Ureter (tissue), 1 donor: ENCODE measurements at places on chromosomes 3 and 15.

DNA sequence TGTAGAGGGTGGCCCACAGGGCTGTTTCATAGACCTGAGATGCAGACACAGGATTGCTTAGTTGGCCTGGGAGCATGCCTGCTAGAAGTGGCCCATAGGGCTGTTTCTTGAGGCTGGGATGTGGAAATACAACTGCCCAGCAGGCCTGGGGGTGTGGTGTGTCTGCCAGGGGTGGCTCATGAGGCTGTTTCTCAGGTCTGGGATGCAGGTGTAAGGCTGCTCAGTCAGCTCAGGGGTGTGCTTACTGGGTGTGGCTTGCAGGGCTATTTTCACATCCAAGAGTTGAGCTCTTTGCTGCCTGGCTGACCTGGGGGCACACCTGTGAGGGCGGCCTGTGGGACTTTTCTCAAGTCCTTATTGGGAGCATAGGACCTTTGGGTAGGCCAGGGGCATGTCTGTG is 131.3 kb downstream of the DOCK3 start:
- DNase-seq: no peak

DNA sequence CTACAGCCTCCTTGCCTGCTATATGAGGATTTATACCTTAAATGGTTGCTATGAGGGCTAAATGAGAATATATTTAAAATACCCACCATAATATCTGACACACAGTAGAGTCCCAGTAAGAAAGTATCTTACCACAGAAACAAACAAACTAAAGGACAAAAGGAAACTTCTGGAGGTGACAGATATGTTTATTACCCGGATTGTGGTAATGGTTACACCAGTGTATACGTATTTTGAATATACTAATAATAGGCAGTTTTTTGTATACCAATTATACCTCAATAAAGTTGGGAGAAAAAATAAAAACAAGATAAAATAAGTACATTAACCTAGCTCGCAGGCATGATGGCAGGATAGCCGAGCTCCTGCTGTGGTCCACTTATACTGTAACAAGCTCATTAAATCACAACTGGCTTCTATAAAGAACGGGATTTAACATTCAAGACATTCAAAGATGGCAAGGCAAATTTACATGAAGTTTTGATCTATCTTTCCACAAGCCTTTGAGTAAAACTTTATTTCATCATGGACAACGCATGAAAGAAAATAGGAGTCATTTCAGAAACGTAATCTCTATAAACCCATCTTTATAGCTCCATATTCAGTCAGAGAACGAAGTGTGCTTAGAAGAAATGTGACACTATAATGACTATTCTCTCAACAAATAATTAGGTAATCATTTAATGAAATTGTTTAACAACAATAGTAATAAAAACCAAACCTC is 1.5 kb downstream of the RPN1 start:
- no peak for DNase-seq

DNA sequence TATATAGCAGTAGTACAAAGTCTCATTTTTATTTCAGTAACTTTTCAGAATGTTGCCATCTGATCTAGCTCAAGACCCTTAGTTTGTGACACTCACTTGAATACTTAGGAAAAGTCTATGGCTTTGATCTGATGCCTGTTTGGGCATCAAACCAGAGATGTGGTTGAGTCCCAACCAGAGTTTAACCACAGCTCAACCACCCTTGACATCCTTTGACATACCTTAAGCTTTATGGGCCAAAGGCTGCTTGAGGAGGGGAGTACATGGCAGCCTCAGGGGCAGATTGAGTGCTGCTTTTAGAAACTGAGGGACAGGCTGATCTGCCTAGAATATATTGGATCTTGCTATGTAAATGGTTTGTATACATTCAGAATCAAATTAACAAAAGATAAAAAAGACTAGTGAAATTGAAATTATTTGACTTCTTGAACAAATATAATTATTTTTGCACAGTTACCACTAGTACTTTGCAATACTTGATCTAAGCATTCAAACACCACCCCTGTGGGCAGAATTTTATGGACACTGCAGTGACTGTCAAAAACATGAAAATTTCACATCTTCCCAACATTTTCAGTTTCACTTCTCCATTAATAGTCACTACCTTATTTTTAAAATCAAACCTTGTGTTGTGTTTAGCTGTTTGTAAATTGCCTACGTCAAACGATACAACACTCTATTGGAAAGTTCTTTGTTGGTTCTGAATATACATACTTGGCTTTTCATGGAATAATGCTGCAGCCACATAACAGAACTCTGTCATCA is 199.8 kb downstream of the UBE2E2 start:
- no peak for DNase-seq

- DNase-seq: no peak
Observed at GRCh38 chr15:39211108-39211979, 369.5 kb upstream of the THBS1 start.

GRCh38 chr3:88235102-88235501 is 85.3 kb downstream of the C3orf38 start:
- DNase-seq: no peak

DNA sequence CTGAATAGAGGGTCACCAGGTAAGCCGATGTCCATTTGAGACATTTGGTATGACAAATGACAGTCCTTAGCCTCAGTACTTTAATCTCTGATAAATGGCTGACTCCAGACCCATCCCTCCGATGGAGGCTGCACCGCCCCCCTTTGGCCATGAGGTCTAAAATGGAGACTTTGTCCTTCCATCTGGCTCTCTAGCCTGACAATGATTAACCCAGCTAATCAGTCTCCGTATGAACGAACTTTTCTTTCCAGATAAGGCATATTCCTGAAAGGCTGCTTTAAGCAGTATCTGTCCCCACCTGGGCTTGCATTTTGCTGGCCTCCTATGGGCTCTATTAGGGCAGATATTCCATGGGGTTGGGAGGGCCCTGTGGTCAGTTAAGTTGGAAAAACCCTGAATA is 10.8 kb upstream of the MYZAP start:
- no peak for DNase-seq

- DNase-seq: no peak
Observed at GRCh38 chr3:194286375-194287146, 64.6 kb downstream of the CPN2 start.

DNA sequence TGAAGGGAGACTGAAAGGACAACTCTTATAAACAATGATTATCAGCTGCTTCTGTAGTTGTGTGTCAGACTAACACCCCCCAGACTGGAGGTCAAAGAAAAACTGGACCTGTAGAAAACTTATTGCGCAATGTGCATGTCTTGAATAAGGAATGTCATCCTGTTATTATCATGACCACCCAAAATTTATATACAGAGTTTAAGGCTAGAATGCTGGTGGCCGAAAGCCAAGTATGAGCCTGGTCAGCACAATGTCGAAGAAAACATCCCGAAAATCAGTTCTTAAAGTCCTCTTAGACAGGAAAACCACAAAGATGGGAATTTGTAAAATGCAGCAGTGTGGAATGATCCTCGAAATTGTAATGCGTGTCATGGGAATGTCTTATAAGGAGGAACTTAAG is 29.3 kb downstream of the RFTN1 start:
- DNase-seq: no peak

DNA sequence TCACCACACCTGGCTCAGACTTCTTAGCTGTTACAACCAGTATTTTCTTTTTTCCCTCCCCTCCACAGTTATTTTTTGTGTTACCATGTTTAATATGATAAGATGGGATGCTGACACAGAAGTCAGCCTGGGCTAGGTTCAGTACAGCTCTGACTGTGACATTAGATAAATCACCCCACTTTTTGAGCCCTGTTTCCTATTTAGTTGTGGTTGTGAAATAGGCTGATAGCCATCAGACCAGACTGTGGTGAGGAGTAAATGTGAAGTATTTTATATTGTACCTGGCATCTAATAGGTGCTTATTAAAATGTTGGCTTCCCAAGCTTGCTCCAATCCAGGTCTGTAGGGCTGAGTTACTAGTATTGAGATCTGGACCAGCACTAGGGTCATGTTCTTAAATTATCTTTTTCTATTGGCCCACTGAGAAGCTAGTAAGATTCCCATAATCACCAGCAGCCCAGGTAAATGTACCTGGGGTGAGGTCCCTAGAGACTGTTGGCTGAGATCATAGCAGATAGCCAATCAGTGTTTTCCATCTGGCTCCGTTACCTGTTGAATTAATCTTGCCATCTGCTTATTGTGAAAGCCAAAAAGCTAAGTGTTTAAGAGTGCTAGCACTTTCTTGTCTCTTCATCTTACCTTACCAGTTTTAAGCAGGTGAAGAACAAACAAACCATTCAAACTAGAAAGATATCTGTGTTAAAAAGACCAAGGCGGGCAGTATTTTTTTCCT is 61.0 kb downstream of the CCK start:
- no peak for DNase-seq

DNA sequence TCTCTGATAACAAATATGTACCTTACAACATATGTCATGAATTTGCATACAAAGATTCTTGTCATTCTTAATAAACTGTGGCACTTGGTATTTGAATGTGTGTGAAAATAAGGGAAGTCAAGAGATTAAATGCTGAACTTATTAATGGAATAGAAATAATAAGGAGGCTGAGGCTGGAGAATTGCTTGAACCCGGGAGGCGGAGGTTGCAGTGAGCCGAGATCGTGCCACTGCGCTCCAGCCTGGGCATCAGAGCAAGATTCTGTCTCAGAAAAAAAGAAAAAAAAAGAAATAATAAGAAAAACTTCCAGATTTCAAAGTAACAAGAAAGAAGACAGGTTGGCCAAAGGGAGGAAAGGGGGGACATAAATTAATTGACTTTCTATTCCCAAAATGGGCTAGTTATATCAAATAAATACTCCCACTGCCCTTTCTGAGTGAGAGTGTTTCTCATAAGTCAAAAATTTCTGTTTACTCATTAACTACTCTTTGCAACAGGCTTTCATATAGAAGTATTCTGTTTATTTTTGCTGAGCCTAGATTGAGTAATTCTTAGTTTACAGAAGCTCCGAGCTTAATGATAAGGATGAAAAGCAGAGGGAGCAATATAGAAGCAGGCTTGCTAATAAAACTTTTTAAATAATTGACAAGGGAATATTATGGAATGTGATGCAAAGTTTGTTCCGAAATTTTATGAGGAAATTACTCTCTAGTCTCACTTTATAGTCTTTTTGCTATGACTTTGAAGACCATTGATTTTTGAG is 25.6 kb downstream of the KNG1 start:
- DNase-seq: no peak

DNA sequence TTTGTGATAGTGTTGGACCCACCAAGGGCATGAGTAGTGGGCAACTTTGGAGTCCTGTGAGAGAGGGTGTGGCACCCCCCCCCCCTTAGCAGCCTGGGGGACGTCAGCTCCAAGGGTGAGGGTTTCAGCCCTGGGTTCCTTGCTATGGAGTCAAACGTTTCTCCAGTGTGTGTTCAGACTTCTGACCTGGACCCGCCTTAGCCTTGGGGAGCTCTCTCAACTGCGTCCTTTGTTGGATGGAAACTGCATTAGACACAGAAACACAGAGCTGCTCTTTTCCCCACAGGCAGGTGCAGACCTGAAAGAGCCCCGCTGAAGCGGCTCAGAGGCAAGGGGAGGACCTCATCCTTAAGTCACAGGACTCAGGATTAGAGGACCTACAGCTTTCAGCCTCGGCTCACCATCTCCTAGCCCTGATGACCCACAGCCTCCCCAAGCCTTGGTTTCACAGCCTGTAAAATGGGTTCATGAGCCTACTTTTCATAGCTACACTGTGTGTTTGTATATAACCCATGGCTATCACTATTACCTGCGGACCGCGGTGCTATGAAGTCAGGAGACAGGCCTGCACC is 19.9 kb downstream of the ZNF710 start:
- no peak for DNase-seq

GRCh38 chr15:29676961-29677402 is 145.3 kb downstream of the TJP1 start:
- no peak for DNase-seq

GRCh38 chr3:47016086-47016933 is 36.8 kb downstream of the NBEAL2 start:
- no peak for DNase-seq

DNA sequence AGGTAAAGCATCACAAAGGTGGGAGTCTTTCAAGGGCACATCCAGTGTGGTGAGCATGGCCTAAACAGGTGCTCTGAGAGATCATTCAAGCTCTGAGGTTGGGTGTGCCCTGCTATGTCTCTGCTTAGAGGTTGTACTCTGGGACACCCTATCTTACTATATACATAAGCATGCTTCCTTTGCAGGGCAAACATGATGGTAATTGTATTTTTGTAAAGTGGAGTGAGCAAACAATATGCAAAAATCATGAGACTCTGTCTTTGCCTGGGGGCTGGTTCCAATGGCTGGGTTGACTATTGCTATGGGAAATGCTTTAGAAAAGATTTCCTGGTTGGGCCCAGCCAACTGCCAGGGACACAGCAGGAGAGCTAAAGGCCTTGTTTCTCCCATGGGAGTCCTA is 315.1 kb upstream of the TLE3 start:
- no peak for DNase-seq

DNA sequence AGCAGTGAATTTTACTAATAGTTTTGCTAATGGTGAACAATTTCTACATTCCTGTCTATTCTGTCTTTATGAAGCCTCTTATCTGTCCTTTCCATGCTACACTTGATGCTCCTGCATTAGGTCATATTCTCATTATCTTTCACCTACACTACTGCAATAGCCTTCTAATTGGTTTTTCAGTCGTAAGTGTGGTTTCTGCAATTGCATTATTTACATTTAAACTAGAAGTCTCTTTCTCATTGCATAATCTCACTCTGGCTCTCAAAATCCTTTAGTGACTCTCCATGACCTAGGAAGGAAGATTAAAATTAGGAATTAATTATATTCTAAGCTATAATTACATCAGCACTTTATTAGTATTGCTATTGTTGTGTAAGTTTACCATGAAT is 686.5 kb downstream of the IGSF11 start:
- no peak for DNase-seq

DNA sequence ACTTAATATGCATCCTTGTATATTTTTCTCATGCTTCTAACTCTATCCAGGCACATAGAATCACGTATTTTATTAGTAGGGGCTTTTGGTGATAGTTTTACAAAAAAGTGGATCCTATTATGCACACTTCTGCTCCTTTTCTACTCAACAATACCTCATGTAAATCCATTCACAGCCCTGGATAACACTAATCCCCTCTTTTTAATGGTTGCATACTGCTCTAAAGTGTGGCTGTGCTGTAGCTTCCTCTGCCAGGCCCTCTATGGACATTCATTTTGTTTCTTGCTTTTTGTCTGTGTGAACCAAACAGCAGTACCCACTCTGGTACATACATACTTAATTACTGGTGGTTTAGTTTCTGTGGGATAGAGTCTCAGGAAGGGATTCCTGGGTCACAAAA is 51.3 kb upstream of the SCAANT1 start:
- DNase-seq: no peak

DNA sequence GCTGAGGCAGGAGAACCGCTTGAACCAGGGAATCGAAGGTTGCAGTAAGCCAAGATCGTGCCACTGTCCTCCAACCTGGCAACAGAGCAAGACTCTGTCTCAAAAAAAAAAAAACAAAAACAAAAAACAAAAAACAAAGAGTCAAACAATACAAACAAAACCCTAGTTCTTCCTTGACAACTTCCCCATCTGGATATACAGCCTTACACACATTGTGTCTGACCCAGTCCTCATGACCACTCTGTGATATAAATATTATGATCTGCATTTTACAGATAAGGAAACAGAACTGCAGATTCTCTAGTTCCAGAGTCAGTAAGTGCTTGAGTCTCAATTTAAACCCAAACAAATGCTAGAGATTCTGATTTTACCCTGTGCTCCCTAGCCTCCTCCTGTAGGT is 4.8 kb upstream of the ESYT3 start:
- no peak for DNase-seq

- no peak for DNase-seq
Observed at GRCh38 chr15:41263891-41264351, 32.9 kb downstream of the CHP1 start.
